ELR (cell line): ENCODE measurements at places on chromosomes 3 and 15.

- no peak for DNase-seq
Measured at GRCh38 chr15:90326441-90326840, 25.6 kb upstream of the ZNF774 start.

DNA sequence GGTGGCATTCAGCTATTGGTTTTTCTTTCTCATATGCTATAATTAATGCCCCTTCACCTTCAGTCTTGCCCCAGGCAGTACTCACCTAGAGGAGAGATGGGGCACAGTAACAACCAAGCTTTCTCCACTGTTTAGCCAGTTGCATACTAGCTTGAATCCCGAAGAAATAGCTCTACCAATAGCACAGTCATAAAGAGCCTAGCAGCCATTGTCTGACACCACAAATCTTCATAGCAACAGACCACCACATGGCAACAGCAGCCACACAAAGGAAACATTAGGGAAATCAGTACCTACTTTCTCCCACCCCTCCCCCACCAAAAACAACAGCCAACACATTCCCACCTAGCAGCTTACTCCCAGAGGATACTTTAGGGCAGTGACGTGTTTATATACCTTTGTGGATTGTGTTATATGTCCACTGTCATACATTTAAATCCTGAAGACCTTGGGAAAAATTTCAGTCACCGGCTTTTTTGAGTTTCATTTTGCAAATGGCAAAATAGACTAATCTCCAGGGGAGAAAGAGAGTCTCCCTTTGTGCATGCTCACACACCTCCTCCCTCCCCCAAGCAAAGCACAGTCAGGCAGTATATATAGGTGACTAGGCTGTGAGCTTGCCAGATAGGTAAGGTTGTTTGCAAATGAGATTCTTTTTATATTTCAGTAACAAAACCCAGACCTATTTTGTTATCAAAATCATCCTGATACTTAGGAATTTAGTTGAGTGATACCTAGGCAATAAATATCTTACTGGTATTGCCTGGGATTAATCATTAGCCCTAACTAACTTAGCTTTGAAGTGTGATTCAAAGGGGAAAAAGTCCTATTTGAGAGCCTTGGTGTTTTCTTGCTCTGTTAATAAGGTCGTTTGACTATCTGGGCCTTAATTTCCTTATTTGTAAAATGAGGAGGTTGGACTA is 140.6 kb downstream of the RBPMS2 start:
- no peak for DNase-seq

GRCh38 chr3:78875436-78875835 is 892.4 kb downstream of the ROBO1 start:
- DNase-seq = no peak

DNA sequence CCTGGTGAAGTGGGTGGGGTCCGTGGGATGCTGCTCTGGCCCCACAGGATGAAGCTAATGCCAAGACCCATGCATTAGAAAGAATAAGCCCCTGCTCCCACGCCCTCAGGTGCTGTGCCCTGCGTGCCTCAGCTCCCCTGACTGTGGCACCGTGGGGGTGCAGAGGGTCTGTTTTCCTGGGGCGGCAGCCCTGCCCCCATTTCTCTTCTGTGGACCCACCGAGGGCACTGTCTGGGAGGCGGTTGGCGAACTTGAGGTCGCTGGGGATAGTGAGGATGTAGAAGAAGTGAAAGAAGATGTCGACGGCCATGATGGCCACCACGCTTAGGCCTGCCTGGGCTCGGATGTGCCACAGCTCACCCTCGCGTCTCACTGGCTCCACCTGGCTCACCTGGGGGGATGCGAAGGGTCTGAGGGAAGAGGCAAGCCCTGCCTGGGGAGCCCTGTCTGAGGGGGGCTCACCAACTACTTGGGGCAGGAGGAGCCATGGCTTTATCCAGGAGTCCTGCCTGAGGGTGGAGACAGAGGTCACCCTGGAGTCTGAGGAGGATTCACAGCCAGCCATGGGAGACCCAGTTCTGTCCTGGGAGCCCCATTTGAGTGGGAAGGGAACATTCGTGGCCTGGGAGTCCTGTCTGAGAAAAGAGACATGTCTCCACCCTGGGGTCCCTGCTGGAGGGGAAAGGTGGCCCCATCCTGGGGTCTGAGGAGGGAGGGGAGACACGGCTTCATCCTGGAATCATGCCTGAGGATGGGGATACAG is 5.1 kb downstream of the HHATL start:
- no peak for DNase-seq

- peak; percentile 43 for DNase-seq
Measured at GRCh38 chr3:105747060-105747541, 121.7 kb downstream of the CBLB start.

DNA sequence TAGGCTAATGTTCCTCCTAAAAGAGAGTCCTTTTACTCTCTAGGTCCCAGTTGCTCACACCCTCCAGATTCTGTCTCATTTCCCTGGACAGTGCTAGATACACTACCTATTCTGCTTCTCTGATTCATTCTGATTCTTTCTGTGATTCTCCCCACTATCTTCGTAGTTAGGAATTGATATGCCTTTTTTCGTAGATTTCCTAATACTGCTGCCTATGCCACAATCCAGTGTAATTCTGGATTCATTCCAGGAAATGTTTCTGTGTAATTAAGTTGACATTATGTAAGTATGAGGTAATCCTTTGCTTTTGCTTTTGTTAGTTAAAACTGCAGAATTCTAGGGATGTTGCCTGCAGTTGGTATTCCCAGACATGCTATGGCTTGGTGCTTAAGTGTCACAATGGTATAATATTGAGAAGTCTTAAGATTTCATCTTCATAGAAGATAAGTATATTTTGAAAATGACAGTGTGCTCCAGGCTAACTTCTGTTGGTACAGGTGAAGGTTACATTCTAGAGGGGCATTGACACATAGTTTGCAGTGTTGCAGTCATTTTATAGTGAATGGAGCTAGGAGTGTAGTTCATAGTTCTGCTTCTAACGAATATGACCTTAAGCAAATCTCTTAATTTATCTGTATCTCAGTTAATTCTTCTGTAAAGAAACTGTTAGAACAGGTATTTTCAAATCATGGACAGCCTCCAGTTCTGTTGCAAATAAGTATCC is 54.3 kb downstream of the RIOX2 start:
- no peak for DNase-seq

DNA sequence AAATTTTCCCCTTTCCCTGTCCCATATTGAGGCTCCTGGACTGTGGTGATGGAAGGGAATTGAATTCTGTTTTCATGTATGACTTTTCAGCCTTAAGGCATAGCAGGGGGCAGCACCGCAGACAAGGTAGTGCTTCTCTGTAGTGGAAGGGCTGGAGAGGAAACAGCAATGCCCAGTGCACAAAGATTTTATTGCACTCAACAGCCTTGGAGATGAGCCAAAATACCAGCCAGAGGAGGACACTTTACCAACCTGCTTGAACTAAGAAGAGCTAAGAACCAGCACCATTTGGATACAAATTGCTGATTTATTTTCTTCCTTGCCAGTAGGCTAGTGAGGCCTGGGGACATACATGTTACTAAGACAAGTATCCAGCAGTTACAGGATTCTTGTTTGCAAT is 98.7 kb downstream of the KCNMB2 start:
- no peak for DNase-seq

DNA sequence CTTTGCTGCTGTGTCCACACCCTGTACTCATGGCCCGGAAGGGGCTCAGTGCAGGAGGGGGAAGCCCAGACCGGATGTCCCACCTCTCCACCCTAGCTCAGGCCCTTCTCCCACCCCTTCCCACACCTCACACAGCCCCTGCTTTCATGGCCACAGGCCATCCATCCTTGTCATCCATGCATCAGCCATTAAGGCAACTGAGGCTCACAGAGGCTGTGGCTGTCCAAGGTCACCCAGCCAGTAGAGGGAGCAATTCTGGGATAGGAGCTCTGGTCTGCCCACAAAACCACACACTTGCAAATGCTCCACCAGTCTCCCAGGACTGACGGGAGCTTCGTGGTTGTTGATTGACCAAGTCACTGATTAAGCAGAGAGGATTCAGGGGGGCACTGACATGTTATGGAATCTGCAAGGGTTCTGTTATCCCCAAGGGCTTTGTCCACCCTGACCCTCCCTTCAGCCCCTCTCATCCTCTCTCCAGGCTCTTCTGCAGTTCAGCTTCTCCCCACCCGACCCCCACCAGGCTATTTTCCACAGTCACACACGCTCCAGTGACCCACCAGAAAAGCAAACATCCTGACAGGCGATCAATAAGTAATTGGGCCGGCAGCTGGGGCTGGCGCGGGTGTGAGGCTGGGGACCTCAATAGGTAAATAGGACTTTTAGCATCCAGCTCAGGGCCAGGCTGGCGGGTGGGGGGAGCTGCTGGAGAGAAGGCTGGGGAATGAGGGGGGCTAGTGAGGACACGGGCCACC is 15.1 kb downstream of the LINGO1 start:
- peak; percentile 19 for DNase-seq

DNA sequence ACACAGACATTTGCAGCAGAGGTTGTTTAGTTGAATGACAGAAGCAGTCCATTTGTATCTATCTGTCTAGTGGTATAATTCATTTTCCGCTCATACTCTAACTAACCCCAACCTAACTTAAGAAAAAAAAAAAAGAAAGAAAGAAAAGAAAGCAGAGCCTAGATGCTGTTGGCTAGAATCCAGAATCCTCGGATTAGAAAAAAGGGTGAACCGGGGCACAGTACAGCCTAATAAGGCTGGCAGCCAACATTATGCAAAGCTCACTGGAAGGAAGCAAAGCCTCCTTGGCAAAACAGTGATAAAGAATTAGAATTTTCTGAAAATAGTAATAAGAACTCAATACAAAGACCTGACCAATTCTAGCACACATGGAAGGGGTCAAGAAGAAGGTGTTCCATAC is 640.8 kb downstream of the TUSC7 start:
- DNase-seq = no peak

DNA sequence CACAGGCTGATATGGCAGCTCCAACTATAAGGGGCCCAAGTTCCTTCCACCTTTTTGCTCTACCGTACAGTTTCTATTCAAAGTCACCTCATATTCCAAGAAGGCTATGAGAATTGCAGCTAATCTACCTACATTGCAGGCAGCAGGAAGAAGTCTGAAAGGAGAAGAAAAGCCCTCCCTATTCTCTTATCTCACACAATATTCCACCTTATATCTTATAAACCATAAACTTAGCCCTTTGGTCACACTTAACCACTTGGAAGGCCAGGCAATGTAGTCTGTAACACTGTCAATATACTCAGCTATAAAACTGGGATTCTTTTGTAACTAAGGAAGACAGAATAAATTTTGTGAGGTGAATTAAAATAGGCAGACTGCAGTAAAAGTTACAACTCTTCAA is 54.9 kb downstream of the TBC1D5 start:
- no peak for DNase-seq

DNA sequence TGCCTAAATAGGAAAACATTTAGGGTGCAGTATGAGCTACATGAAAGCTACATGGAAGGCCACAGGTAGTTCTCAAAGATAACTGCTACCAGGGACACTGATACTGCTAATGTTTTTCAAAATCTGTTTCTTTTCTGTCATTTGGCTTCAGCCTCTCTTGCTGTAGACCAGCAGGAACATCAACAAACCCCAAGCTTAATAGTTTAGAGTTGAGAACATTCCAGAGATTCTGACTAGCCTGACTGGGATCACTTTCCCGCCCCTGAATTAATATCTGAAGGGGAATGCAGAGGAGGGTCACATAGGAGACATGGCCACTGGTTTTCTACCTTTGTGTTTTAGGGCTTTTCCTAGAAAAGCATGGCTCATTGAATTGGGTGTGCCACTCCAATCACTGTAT is 16.9 kb upstream of the C3orf38 start:
- no peak for DNase-seq

- no peak for DNase-seq
Measured at GRCh38 chr15:62981071-62981470, 61.5 kb upstream of the TPM1 start.

DNA sequence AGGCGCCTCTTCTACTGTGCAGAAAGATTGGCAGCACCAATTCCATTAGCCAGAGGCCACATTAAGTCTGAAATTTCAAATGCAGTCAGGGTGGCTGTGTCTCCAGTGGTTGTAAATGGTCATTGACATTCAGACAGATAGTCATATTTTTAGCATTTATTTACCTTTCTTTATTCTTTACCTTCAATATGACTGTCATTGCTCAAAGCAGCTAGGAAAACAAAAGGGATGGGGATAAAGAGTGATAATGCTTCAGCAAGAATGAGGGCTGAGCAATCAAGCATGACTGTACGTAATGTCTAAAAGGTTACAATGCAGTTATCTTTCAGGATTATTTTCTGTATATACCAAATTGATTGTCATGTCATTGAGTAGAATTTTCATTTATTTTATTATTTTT is 360.4 kb downstream of the EFHB start:
- no peak for DNase-seq

DNA sequence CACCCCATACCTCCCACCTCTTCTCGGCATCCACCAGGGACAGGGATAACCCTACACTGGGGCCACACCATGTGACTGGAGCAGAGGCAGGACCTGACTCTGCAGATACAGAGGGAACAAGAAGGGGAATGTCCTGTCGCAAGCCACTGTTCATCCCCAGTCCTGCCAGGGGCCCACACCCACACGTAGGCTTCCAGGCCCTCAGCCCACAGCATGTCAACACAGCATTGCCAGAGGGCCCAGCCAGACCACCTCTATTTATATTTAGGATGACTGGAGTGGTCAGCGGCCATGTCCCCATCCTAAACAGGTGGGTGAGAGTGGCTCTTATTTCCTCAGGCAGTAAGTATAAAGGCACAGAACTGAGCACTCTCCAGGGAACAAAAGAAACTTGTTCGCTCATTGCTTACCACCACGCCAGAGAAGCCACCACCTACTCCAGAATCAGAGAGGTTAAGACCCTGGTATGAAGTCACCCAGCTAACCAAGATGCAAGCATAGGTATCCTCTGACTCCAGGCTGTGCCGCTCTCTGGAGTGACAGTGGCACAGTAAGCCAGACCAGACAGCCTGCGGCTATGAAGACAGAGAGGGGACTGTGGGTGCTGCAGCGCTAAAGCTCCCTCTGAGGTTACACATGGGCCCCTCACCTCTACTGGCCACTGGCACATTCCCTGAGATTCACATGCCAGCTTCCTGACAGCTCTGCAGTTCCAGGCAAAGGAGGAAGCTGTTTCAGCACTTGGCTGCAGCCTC is 67.9 kb downstream of the LRIG1 start:
- DNase-seq = no peak

- peak; percentile 35 for DNase-seq
Measured at GRCh38 chr3:181176601-181177000, 187.1 kb upstream of the DNAJC19 start.

GRCh38 chr3:53836084-53836872 is 9.9 kb downstream of the CHDH start:
- DNase-seq = no peak

DNA sequence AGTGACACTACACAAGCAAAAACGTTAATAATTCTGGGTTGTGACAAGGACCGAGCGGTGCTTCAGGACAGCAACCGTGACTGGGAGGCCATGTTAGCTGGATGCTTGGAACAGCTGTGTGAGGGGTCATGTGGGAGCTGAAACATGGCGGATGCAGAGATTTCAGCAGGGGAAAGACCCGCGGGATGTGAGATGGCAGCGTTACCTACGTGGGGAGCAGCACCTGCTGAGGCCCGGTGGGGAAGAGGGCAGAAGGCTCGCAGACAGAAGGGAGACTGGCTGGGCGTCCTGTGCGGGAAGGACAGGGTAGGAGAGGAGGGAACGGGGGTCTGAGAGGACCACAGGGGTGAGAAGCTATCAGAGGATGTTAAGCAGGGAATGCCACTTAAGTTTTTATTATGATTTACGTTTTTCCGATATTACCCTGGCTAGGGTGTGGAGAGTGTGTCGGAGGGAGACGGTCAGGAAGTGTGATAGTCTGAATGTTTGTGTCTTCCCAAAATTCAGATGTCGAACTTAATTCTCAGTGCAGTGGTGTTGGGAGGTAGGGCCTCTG is 228.8 kb upstream of the LYSMD4 start:
- no peak for DNase-seq

GRCh38 chr3:195809796-195810454 is 1.8 kb downstream of the MUC4 start:
- peak; percentile 53 for DNase-seq
